ENCODE measurements at places on chromosomes 5 and 9.
A peak's percentile ranks its signal among the peaks of the same experiment; 100 is the strongest.

GRCh38 chr5:78798673-78799029 is 150.1 kb upstream of the LHFPL2 start:
- no peak for DNase-seq

DNA sequence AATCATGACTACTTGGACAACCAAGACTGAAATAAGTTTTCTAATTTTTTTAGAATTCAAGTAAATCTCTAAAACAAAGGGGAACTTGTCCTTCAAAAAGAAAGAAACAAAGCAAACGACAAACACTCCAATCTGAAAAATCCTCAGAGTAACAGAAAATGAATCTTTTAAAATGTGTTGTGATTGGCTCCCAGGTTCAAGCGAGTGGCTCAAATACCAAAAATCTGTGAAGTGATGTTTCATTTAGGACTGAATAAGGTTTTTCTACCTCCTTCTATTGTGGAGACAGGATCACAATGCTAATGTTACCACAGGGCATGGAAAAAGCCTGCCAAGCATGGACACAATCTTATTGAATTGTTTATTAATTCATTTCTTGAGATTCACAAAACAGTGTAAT is 415.7 kb downstream of the RAB3C start:
- DNase-seq: no peak

- DNase-seq: no peak
These were observed 392.7 kb downstream of the CDH9 start for GRCh38 chr5:26645659-26646058.

DNA sequence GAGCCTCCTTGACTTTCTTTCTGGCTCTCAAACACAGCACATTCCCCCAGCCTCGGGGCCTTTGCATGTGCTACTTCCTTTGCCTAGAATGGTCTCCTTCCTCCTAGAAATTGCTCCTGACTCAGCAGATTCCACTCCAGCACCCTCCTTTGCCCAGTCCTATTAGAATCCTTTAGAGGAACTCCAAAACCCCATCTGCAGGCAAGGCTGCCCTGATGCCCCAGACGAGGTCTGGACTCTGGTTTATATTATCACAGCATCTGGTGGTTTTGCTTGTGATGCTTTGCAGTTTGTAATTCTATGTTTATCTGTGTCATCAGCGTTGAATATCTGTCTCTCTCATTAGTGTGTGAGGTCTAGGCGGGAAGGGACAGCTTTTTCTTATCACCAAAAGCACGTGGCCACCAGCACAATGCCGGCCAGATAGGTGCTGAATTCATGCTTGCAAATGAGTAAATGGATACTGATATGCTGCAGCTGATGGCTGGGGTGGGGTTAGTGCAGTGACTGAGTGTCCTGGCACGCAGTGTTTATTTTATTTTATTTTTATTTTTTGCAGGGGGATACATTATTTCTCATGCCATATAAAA is 30.0 kb upstream of the ANKH start:
- DNase-seq: peak; percentile 37

DNA sequence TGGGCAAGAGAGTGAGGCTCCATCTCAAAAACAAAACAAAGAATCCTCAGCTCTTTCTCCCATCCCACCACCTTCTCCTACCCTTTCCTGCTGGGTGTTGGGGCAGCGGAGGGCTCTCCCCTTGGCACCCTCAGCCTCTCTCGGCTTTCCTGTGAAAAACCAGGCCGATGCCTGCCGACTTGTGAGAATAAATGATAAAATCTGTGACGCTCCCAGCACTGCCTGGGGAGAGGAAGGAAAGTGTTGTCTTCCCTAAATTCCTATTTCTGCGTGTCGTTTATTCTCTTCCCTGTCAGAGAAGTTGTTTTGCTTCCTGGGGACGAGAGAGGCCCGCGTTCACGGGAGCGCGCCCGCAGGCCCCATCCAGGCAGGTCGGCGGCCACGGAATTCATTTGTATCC is 19.7 kb downstream of the NEK6 start:
- DNase-seq: no peak

- peak; percentile 17 for DNase-seq
These were observed 184.1 kb upstream of the ADRA1B start for GRCh38 chr5:159732220-159732619.

- DNase-seq: no peak
These were observed 32.7 kb downstream of the LNPEP start for GRCh38 chr5:96968614-96969013.

- DNase-seq: no peak
These were observed 44.1 kb downstream of the CAMK4 start for GRCh38 chr5:111268300-111268699.

GRCh38 chr9:76576344-76576743 is 117.4 kb downstream of the GCNT1 start:
- DNase-seq: peak; percentile 94

GRCh38 chr9:132946211-132946610 is 1.8 kb upstream of the TSC1 start:
- no peak for DNase-seq

GRCh38 chr9:89461265-89461664 is 36.6 kb downstream of the SEMA4D start:
- peak; percentile 40 for DNase-seq

GRCh38 chr9:136849960-136850865 is 1.0 kb downstream of the PHPT1 start:
- DNase-seq: no peak

GRCh38 chr5:13350767-13351166 is 593.7 kb downstream of the DNAH5 start:
- DNase-seq: peak; percentile 3

- no peak for DNase-seq
These were observed 1.5 kb downstream of the SV2C start for GRCh38 chr5:76084496-76085242.

DNA sequence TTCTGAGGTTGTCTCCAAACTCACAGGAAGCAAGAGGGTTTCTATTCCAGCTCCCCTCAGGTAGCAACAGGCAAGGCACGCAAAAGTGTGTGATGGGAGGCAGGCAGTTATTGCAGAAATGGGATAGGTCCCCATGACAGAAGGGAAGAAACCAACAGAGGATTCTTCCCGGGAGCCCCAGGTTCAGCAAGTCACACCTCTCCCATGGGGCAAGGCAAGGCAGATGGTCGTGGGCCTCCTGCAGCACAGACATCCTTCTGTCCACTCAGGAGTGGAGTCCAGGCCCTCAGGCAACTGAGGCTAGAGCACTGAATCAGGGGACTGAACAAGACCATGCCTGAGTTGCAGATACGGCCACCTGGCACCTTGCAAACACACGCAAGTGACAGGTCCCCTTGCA is 424.9 kb upstream of the IRX4 start:
- no peak for DNase-seq

DNA sequence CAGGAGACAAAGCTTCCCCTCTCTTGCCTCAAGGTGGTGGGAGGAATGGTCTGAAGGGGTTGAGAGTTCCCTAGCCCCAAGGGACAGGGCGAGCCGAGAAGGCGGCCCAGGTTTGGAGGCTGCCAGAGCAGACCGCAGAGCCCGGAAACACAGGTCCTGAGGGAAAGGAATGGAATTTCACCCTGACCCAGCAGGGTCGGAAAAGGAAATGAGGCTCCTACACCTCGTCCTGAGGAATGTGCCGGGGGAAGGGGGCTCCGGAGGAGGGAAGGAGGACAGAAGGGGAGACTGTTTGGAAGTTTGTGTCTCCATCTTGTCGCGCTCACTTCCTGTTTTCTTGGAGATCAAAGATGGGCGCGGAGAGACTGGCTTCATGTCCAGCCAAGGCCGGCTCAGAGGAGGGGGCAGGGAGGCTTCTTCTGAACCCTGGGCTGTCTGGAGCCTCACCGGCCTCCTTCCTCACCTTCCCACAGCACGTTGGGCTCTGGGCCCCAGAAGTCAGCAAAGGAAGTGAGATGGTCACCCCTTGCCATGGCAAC is 9.6 kb downstream of the ENG start:
- peak; percentile 56 for DNase-seq

DNA sequence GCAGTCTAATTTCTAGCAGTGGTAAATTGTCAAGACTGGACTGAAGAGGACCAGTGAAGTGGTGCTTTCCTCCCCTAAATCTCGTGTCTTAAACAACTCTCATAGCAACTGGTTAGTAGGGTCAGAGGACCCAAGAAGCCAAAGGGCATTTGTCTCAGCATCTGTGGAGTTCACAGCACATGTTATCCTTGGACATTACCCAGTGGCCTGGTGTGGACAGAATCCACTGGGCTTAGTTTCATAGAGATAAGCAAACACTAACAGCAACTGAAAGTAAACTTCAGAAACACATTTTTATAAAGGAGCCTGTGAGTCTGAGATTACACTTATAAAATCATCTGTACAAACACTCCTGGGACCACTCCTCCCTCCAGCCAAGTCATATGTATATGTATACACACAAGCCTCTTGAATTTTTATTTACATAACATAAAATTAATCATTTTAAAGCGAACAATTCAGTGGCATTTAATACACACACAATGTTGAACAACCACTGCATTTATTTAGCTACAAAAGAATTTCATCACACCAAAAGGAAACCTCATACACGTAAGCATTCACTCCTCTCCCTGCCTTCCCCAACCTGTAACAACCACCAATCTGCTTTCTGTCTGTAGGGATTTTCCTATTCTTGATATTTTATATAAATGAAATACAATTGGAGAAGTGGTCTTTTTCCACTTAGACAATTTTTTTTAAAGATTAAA is 457.8 kb downstream of the RASEF start:
- no peak for DNase-seq

- no peak for DNase-seq
These were observed 50.7 kb downstream of the SPEF2 start for GRCh38 chr5:35668319-35668718.

GRCh38 chr5:82168294-82168693 is 109.9 kb downstream of the RPS23 start:
- DNase-seq: peak; percentile 57

DNA sequence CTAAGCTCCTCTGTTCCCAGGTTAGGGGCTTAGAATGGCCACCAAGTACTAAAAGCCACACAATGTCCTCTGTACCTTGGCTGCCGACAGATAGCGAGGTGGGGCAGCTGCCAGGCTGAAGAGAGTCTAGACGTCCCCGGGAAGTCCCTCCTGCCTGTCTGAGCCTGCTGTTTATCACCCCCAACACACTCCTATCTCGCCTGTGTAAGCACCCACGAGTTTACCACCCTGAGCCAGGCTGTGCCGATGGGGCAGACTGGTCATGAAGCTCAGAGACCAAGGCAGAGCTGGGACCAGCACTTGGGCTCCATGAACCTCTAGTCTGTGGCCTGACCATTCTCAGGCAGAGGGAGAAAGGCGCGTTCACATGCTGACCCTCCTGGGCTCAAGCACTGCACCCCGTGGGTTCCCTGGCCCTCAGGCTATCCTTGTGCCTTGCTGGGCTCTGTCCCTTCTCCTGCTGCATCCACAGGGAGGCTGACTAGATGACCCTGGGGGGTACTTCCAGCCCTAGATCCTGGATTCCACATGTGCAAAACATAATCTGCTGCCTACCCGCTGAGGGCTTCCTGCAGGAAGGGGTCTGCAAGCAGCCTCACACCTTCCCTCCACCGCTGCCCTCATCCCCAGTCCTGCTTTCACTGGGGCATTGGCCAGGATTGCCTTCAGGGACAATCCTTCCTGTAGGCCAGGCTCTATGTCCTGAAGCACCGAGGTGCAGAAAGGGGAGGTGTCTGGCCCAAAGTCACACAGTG is 18.6 kb upstream of the SLC25A51 start:
- no peak for DNase-seq

DNA sequence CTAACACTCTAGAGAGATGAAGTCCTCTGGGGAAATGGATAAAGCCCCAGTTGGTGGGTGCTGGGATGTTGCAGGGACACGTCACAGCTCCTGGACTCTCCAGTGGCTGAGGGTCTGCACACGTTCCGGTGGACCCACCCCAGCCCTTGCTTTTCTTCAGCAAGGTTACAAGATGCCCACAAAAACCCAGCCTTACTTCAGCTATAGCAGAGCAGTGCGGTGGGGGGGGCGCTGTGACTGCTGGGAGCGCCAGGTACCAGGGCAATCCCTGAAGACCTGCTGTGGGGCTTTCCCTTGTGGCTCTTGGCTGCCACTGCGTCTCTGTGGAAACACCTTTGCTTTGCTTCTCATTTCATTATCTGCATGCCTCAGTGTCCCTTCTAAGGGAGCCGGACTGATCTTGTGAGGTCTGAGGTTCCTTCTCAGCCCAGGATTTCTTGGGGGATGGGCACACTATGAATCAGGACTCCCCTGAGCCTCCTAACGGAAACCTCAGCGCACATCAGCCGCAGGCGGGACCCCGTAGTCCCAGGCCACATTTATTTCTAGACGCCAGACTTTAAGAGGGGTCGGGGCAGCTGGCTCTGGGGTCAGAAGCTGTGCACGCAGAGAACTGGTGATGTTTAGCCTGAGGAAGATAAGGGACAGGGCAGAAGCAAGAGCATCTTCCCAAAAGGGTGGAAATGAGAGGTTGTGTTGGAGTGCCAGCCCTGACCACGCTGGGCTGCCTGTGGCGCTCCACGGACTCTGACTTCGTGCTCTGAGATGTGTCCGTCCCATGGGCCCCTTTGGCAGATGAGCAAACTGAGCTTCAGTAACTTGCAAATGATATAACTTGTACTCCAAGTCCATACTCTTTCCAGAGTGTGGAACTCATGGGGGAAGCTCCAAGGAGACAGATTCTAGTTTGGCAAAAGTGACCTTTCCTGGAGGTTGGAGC is 106.8 kb downstream of the WNK2 start:
- DNase-seq: no peak

DNA sequence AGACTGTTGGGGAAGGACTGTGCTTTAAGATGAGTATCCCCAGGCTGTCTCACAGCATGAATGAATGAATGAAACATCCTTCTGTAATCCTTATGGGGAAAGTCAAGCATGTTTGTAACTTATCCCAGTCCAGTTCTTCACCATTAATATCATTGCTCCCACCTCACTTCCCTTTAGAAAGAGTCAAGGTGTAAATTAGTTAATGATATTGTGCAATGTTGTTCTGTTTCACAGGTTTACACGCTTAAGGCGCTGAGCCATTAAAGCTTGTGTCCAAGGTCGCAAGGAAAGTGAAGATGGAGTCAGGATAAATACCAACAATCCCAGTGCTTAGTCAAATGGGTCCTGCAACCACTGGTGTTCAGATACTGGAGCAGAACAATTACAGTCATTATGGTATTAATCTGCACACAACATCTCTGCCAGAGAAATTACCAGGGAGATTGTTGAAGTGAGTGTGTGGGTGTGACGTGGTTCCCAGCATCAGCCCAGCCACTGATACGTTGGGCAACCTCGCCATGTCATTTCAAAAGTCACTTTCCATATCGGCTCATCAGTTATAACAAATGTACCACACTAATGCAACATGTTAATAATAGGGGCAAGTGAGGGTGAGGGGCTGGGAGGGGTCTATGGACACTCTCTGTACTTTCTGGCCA is 1.5 kb upstream of the MYO10 start:
- no peak for DNase-seq

- DNase-seq: no peak
These were observed 149.9 kb upstream of the PRR16 start for GRCh38 chr5:120314191-120314590.

GRCh38 chr9:75382126-75382525 is 293.8 kb downstream of the OSTF1 start:
- no peak for DNase-seq
